Activated CD4-positive, alpha-beta T cell treated with anti-CD3 and anti-CD28 coated beads, Interleukin-2, amount 50 U/mL, for 16 hours (primary cell): ENCODE measurements at places on chromosomes 6 and 20.

DNA sequence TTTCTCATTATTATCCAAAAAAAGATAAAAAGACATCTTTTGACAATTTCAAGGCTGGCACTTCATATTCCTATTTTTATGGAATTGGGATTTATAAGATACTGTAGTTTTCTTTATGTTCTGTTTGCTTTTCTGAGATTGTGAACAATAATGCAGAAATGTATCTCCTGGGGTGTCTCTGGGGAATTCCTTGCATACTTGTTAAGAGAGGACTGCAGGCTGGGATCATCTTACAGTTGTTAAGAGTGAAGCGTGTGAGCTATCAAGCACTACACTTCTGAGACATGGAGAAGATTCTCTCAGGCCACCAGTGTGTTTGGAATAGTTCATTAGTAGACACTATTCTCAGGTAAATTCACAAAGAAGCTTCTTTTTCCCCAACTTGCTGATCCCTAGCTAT, 963.3 kb upstream of the GJE1 start:
- DNase-seq, result no peak

- DNase-seq, result no peak
Measured at GRCh38 chr6:148776321-148777308, 29.8 kb downstream of the UST start.

DNA sequence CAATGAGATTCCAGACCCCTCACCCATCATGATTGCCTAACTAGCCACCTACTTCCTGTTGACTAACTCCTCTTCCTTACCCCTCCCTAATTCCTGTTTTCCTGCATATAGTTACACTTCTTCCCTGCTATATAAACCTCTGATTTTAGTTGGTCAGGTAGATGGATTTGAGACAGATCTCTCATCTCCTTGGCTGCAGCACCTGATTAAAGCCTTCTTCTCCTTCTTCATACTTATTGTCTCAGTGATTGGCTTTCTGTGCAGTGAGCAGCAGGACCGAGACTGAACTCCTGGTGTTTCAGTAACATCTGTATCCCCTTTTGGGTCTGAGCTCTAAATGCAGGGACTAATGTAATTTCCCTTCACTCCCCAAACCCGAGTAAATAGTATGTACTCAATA, 51.7 kb upstream of the ATXN1 start:
- DNase-seq, result no peak

- peak; percentile 26 for DNase-seq
Measured at GRCh38 chr20:47574616-47575364, 73.1 kb downstream of the NCOA3 start.

DNA sequence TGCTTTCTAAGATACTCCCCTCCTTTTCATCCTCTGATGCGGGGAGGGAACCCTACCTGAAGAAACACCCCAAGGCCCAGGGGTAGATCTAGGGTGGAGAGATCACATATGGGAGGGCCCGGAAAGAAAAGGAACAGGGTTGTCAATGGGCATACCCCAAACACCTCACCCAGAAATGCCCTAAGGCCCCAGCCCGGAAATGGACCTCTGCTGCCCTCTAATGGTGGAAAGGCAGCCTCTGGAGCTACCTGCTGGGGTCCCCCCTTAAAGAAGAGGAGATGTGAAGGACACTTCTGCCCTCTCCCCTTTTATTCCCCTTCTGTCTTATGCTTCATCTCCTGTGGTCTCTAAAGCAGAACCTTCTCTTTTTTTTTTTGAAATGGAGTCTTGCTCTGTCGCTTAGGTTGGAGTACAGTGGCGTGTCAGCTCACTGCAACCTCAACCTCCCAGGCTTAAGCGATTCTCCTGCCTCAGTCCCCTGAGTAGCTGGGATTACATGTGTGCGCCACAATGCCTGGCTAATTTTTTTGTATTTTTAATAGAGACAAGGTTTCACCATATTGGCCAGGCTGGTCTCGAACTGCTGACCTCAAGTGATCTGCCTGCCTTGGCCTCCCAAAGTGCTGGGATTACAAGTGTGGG, 458 bp upstream of the ARMC12 start:
- peak; percentile 85 for DNase-seq

- DNase-seq, result no peak
Measured at GRCh38 chr6:6591778-6592465, 3.4 kb downstream of the LY86 start.

DNA sequence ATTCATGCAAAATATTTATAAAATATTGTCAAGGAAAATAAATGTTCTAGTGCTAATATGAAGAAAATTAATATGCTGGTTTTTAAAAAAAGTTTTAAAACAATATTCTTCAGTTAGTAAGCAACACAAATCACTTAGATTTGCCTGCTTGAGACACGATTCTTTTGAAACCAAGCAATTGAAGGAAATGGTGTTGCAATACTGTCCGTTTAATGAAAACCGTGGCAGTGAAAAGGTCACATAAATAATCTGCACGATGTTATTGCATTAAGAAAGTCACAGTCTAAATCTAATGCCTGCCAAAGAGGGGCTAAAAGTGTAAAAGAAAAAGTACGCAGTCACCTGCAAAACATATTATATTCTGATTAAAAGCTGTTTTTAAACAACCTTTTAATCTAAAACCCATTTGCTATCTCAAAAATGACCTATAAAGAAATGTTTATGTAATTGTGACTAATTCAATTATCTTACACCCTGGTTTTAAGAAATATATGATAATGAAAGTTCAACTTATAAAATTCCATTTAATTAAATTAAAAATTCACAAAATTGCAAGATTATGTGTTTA, 143.0 kb downstream of the GMDS start:
- no peak for DNase-seq

DNA sequence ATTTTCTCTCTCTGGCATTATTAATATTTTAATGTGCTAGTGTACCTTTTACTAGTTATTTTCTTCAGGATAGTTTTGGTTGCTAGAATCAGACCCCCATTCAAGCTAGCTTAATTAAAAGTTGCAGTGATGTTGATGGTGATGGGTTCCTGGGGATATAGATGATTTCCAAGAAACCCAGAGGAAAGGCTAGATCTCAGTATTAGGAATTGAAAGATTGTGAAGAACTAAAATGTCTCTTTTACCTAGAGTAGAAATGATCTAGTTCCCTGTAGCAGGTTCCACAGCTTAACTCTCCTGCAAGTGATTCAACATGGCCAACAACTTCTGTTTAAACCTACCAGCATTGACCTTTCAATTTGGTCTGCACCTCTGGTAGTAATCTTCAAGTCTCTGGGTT, 78.6 kb downstream of the DOK5 start:
- DNase-seq, result no peak

DNA sequence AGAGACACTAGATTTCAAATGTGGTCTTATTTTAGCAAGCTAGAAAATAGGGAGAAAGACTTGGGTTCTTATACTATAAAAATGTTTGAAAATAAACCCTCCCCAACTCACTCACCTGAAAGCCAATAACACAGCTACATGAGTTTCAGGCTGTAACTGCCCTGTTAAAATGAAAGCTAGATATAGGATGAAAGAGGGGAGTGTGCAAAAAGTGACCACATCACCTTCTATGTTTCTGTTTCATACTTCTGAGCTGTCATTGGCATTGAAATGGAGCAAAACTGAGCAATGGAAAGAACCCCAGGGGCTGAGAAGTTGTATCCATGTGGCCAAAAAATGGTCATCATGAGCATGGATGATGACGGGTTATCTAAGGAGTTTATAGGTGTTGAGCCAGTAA, 148.1 kb upstream of the TENT5A start:
- DNase-seq, result no peak

GRCh38 chr6:97775012-97775411, 492.0 kb upstream of the MMS22L start:
- no peak for DNase-seq

- DNase-seq, result no peak
Measured at GRCh38 chr20:46690219-46691106, 1.2 kb upstream of the TP53RK start.

DNA sequence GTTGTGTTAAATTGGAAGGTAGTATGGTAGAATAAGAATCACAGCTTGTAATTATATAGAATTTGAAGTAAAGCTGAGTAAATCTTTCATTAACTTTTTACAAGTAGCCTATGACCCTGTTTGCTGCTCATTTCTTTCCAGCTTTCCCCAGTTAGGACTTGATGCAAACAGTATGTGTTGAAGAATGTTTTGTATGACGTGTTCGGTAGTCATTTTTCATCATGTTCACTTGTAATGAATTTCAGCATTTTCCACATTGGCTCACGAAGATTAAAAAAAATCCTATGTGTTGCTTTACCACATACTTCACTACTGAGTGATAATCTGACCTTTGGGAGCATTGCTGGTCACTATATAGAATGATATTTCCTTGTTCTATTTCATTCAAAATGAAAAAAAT, 162.4 kb downstream of the CDKAL1 start:
- DNase-seq, result no peak

GRCh38 chr20:25076731-25077609, 5.0 kb downstream of the VSX1 start:
- DNase-seq, result no peak

DNA sequence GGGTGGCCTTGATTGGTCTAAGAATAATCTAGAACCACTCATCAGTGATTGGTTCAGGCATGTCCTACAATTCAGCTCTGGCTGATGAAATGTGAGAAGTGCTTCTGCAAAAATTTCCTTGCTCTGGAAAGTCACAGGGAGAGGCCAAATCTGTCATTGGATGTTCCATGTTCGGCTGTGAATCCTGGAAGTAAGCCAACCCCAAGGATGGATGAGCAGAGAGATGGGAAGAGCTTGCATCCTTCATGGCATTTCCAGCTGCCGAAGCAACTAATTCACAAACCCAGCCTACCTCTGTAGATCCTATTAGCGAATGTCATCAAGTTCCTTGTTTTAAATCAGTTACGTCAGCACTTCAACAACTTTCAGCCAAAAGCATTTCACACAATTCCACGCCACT, 187.2 kb upstream of the SOX4 start:
- no peak for DNase-seq

DNA sequence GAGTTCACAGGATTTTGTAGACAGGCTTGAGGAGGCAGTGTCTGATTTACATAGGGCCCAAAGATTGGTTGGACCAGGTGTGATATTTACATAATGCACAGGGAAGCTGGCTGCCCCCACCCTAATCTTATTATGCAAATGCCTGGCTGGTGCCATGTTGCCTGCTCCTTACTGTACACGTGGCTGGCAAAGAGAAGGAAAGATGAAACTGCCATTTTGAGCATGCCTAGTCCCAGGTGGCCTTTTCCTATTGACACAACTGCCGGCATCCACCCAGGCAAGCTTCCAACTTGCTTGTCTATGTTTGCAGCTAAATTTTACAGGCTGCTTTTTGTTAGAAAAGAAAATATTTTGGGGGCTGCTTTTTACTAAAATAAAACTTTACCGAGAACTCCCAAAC, 174.6 kb downstream of the LMBRD1 start:
- DNase-seq, result no peak

DNA sequence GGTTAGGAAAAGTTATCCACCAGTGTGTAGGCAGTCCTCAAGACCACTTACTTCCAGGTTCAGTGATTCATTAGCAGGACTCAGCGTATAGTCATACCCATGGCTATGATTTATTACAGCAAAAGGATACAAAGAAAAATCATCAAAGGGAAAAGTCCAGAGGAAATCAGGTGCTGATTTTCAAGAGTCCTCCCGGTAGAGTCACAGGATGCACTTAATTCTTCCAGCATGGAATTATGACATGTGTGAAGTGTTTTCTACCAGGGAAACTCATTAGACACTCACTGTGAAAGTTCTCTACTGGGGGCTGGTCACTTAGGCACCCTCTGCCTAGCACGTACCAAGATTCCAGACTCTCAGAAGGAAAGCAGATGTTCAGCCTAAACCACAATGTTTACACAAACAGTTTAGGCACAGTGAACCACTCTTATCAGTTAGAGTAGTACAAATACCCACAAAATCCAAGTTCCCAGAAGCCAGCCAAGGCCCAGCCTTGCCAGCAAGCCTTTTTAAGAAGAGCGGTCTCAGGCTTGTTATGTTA, 10.2 kb downstream of the WFDC3 start:
- no peak for DNase-seq

GRCh38 chr6:16697437-16698161, 63.7 kb downstream of the ATXN1 start:
- no peak for DNase-seq

DNA sequence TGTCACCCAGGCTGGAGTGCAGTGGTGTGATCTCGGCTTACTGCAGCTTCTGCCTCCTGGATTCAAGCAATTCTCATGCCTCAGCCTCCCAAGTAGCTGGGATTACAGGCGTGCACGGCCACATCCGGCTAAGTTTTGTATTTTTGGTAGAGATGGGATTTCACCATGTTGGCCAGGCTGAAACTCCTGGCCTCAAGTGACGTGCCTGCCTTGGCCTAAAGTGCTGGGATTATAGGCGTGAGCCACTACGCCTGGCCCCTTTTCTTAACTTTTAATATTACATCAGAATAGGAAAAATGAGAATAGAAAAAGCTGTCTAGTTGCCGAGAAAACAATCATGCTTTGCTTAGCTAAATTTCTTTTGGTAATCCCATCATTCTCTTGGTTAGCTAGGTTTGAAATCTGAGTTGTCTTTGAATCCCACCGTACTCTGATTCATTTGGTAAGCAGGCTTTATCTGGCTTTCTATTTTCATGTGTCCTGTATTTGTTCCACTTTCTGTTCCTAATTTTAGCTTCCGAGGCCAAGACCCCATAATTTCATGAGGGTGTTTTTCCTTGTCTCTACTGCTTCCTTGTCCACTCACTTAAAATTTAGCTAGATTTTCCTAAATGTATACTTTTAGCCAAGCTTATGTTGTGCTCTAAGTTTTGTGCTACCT, 83.5 kb downstream of the NCOA3 start:
- DNase-seq, result no peak

GRCh38 chr6:148495029-148495428, 152.4 kb downstream of the SASH1 start:
- DNase-seq, result peak; percentile 7

DNA sequence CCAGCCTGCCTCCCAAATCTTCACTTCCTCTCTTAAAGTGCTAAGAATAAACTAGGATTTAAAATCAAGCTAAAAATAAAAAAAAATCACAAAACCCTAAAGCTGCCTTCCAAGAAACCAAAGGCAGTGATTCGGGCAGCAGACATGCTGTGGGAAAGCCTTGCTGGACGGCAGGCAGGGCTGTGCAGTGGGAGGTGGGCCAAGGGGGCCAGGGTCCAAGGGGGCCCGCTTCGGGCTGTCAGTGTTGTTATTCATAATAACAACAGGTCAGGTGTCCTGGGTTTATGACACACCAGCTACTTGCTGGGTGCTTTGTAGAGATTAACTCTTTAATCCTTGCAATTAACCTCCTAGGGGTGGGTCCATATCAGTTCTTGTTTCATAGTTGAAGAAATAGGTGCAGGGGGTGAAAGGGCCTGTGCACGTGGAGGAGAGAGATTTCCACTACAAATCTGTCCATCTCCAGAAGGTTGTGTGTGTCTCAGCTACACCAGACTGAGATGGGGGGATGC, 40.4 kb downstream of the CD40 start:
- no peak for DNase-seq

DNA sequence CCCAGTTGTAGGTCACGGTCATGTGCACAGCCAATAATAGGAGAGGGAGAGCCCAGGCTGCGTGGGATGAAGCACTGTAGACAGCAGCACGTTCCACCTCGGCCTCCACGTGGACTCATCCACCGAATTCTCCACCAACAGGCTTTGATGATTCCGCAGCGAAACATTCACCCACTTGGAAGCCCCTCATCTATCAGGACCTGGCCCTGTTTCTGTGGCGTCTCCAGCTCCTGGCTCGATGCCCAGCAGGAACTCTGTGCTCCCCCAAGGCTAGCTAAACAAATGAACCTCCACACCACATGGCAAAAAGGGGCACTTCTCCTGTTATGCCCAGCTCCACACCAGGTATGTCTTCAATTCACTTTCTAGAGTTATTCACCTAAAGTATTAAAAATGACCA, 237.9 kb upstream of the PDE10A start:
- no peak for DNase-seq

GRCh38 chr6:161017766-161018564, 26.4 kb downstream of the MAP3K4 start:
- DNase-seq, result no peak

- no peak for DNase-seq
Measured at GRCh38 chr6:52331793-52332457, 30.0 kb upstream of the PAQR8 start.
